Stimulated activated CD4-positive, alpha-beta T cell treated with anti-CD3 and anti-CD28 coated beads, Interleukin-1b, Interleukin-23, amount 100 ng/mL, for 1 hour (primary cell): ENCODE measurements at places on chromosomes 2 and 18.

- DNase-seq, result no peak
Observed at GRCh38 chr2:9001778-9002177, 1.7 kb downstream of the MBOAT2 start.

DNA sequence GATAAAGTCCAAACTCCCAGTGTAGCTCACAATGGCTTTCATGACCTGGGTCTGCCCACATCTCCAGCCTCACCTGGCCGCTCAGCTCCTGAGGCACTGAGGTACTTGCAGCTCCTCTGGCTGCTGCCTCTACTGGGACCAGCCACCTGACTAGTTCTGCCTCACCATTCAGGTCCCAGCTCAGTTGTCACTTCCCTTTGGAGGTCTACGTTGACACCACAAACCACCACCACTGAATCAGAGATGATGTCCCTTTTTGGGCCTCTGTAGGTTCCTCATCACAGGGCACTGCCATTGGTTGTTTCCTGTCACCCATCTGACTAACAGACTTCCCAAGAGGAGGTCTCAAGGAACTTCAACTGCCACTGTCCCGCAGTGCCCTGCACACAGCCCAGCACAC is 21.2 kb downstream of the SPP2 start:
- DNase-seq, result no peak

DNA sequence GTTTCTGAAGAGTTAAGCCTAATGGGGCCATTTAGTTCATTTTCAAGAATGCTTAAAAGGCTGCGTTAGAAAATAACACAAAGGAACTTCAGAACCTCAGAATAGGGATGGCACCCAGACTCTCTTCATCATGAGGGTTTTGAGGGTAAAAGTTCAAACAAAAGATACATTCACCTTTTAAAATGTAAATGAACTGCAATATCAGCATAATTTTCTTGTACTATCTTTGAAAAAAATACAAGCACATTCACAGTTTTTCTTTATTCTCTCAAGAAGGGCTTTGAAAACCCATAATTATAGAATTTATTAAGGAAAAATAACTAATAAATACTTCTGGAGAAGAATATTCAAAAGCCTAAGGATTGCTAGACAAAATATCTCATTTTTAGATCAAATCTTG is 791.0 kb downstream of the DCC start:
- no peak for DNase-seq

- no peak for DNase-seq
Observed at GRCh38 chr2:175418224-175418835, 236.8 kb upstream of the ATP5MC3 start.

- DNase-seq, result no peak
Observed at GRCh38 chr18:44171301-44171700, 509.4 kb upstream of the SETBP1 start.

DNA sequence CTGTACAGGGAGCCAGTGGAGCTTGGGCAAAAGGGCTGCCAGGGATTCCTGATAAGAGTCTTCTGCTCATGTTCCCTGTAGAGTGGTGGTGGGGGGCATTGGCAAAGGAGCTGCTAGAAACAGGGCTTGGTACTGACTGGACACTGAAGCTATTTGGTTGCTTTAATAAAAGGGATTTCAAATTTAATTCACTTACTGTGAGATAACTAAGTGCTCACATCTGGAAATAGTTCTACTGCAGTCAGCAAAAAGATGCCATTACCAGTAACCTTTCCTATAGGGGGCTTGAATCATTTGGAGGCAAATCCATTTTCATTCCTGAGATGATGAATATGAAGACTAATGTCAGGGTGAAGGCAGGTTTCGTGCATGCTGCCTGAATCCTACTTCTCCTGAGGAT is 94.3 kb upstream of the DOCK10 start:
- DNase-seq, result no peak

DNA sequence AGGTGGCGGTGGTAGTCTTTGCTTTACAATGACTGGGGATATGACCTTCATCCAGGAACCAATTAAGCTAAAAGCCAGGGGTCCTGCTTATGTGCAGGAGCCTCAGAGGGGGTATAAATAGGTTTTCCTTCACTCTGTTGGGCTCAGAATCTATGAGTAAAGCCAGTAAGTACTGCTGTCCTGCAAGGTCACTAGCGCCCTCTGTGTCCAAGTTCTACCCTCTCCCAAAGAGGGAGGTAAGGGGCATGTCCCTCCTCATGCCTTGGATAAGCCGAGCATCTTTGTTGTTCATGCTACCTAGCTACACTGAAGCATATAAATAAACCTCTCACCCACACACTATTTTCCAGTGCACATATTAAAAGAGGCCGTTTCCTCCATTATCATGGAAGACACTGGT is 79.4 kb downstream of the SPRED2 start:
- no peak for DNase-seq

- DNase-seq, result no peak
Observed at GRCh38 chr2:222318712-222319585, 20.2 kb upstream of the PAX3 start.

DNA sequence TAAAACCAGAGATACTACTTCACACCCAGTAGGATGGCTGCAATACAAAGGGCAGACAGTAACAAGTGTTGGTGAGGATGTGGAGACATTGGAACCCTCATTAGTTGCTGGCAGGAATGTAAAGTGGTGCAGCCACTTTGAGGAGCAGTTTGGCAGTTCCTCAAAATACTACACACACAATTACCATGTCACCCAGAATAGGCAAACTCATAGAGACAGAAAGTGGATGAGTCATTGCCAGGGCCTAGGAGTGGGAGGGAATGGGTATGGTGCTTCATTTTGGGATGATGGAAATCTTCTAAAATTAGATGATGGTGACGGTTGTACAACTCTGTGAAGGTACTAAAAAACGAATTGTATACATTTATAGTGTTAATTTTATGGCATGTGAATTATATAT is 54.8 kb downstream of the ATP9B start:
- DNase-seq, result no peak

DNA sequence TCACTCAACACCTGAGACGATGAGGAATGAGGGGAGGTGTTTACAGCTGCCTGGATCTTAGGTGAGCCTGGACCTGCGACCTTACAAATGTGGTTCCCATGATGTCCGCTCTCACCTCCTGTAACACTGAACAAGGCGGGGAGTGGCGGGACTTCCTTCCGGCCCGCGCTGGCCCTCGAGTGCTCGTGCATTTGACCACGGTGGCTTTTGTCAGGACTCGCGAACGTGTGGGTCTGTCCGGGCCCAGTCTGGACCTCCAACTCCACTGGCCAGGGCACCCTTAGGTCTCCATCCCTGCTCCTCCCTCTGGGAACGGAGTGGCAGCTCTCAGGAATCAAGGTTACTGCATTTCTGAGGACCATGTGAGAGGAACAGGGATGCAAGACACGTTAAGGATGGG is 263.0 kb upstream of the SALL3 start:
- no peak for DNase-seq

GRCh38 chr2:234025466-234025865 is 25.0 kb upstream of the SPP2 start:
- no peak for DNase-seq

- DNase-seq, result no peak
Observed at GRCh38 chr2:236972491-236973342, 113.0 kb upstream of the COPS8 start.

DNA sequence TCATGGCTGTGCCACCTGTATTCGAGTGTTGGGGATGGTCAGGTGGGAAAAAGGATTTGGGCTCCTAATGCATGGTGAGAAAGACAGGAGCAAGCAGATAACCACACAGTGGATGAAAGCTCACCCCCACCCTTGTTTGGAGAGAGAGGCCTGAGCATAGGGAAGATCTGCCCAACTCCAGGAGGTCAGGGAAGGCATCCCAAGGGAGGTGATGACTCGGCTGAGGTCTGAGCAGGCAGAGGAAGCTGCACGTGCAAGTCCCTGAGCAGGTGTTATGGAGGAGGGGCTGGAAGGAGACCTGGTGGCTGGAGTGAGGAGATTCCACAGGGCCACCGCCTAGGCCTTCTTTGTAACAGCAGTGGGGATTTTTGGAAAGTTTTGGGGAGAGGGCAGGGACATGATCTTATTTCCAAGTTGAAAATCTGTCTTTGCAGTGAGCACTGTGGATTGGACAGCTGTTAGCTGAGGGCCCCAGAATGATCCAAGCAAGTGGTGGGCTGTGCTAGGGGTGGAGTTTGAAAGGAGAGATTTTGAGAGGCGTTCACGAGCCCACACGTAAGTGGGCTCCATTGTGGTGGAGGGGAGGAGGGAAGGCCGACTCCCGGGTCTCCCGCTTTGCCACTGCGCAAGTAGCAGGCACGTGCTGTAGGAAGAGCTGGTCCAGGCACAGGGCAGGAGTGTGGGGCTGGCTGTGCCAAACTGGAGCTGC is 228.5 kb downstream of the GLI2 start:
- no peak for DNase-seq

DNA sequence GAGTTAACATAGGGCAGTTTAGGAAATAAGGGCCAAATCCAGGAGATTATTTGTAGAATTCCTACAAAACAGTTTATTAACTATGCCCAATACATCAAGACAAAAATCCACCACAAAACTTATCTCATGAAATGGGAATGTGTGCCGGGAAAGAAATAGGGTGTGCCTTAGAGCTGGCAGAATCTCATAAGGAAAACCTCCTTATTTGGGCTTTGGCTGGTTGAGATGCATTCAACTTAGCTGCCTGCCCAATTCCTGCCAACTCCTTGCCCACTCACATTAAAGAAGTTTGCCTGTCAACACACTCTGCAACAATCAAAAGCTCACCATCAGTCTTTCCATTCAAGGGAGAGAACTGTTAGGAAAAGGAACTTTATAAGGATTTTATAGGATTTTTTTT is 500.6 kb downstream of the SATB2 start:
- no peak for DNase-seq

GRCh38 chr2:102368461-102369109 is 13.0 kb downstream of the IL18R1 start:
- DNase-seq, result no peak

DNA sequence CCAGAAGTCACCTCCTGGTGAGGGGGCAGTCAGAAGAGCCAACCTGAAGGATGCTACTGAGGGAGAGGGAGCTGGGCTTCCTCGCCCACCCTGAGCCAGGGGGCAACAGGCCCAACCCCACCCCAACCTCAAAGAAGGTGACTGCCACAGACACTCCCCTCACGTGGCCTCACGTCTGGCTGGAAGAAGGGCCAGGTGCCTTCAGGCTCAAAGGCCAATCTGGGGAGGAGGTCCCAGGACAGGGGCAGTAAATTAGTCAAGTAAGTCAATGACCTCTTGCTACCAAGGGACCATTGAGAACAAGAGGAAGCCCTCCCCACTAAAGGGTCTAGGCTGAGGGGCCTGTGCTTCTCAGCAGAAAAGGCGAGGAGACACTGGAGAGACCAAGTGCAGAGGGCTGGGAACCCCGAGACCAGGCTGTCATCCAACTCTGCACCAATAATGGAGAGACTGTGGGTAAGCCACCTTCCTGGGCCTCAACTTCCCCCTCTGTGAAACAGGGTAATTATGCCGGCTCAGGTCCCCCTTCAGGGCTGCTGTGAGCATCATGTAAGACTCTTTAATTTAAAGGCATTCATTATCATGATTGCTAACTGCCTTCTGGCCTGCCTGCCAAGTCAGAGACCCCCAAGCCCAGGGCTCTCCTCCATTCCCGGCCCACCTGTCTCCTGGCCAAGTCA is 20.2 kb upstream of the TNS1 start:
- no peak for DNase-seq

DNA sequence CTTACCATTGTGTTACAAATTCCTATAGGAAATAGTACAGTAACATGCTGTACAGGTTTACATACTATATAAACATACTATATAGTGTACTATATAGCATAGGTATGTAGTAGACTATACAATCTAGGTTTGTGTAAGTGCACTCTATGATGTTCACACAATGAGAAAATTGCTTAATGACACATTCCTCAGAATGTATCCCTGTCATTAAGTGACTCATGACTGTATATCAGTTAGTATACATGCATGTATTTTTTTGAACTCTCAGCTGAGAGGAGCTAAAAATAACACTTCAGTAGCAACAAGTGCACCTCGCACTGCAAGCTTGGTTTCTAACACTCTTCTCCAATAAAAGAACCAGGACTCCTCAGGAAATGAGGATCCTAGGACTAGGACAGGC is 19.5 kb upstream of the ASXL3 start:
- no peak for DNase-seq

GRCh38 chr2:7976206-7976605 is 705.6 kb upstream of the ID2 start:
- no peak for DNase-seq

DNA sequence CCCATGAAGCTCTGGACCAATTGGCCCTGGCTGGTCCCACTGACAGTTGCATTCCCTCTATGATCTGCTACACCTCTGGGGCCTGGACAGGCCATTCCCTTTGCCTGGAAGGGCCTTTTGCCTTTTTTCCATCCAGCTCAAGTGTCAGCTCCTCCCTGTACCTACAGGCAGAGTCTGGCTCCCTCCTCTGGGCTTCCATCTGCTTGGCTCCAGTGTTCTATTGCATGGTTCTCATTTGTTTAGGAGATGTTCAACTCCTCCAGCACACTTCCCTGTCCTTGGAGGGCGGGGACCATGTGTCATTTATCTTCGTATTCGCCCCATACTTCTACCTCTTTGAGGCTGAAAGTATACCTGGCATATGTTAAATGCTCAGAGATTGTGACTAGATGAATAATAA is 61.1 kb downstream of the PRKCE start:
- no peak for DNase-seq

GRCh38 chr2:96963316-96963715 is 23.1 kb downstream of the FAM178B start:
- no peak for DNase-seq

- no peak for DNase-seq
Observed at GRCh38 chr2:220198896-220199295, 571.5 kb downstream of the SLC4A3 start.

DNA sequence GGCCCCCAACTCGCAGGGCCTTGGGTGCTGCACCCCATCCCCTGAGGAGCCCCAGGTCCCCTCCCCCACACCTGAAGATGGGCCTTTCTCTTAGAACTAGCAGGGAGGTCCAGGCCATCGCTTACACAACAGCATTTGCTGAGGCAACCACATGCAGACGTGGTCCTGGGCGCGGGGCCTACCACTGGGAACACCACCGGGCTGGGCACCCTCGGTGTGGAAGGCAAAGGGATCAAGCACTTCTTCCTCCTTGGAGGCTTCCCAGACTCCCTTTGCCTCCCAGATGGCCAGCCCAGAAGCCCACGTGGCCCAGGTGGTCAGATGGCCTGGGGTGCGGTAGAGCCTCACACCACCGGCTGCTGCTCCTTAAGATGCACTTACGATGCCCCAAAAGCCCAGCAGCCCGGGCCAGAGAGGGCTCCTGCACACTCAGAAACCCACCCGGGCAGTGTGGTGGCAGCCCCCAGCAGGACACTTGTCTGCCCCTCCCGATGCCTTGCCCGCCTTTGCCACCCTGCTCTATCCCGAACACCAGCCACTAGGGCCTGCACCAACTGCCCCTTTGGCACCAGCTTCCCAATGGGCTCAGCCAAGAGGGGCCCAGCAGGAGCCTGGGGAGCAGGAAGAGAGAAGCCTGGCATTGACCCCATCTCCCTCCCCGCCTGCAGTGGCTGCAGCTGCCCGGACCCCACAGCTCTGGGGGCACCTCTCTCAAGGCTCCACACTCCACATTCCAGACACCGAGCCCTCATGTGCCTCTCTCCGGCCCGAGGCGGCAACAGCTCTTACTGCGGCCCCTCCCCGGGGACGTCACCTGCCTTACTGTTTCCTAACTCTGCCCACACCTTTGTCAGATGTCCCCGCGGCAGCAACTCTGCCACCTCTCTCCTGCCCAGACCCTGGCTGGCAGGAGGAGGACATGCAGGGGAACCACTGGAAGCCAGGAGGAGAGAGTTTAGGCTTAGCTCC is 13.9 kb upstream of the MLPH start:
- DNase-seq, result no peak
